ENCODE measurements at places on chromosomes 13 and 19.

DNA sequence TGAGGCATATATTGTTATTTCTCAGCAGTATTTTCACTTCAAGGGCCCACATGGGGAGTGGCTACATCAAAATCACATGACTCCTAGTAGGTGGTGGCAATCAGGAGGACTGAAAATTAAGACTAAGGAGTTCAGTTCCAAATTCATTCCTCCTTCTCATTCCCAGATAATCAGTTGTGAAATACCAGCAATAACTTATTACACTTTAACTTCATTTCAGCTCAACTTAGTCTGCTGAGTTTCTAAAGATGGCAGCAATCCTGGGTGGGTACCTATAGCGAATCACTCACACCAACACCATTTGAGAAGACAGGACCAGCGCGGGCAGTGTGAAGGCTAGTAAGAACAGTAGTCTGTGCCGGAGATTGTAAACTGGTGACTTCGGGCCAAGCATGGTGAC, 63.9 kb upstream of the SLC10A2 start:
- no peak for DNase-seq

GRCh38 chr19:30374865-30375552, 2.8 kb downstream of the ZNF536 start:
- DNase-seq, result no peak

GRCh38 chr19:34428549-34429285, 536 bp downstream of the UBA2 start:
- no peak for DNase-seq

GRCh38 chr13:113854238-113855011, 9.5 kb downstream of the GAS6 start:
- DNase-seq, result no peak

GRCh38 chr13:60000081-60000480, 163.6 kb downstream of the DIAPH3 start:
- no peak for DNase-seq

DNA sequence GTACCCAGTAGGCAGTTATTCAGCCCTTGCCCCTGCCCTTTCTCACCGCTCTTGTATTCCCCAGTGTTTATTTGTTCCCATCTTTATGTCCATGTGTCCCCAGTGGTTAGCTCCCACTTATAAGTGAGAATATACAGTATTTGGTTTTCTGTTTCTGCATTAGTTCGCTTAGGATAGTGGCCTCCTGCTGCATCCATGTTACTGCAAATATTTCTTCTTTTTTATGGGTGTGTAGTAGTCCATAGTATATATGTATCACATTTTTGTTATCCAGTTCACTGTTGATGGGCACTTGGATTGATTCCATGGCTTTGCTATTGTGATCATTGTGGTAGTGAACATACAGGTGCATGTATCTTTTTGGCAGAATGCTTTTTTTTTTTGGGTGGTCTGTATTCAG, 32.7 kb downstream of the URI1 start:
- no peak for DNase-seq

DNA sequence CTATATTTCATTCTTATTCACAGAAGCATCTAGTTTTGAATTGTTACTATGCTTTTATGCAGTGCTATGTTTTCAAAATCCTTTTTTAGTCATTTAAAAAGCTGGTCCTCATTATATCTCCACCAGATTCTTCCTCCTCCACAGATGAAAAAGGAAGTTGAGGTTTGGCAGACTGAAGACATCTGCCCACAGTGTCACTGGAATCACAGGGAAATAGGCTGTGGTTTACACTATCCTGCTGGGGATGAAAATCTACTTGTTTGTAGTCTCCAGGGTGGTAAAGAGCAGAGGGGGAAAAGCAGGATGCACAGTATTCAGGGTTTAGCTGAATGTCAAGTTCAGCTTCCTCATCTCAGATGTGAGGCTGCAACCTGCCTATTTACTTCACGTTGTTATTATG, 351.2 kb downstream of the DNAJC15 start:
- no peak for DNase-seq

DNA sequence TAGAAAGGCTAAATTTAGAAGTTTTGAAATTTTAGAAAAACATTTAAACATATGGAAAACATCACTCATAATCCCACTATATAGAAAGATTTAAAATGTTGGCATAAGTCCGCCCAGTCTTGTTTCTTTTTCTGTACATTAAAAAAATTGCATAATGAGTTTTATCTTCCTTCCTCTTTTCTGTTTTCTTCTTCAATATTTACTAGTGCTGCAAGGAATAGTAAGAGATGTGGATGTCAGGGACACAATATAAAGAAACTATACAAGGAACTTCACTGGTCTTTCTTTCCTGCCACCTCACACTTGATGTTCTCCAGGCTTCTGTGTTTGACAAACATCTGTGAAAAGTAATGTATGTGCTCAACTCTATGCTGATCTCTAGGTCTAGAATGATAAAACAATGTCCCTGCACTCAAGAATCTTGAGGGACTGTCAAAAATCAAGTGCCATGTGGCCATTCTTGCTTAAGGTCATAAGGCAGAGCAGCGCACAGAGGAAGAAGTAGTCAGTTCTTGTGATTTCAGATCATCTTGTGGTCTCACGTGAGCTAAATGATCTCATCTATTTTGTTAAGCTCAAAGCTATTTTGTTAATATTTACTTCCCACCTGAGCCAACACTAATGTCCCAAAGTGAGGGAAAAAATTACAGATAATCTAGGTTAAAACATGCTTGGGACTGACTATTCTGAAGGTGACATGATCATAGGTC, 186.9 kb upstream of the OBI1 start:
- DNase-seq, result no peak

DNA sequence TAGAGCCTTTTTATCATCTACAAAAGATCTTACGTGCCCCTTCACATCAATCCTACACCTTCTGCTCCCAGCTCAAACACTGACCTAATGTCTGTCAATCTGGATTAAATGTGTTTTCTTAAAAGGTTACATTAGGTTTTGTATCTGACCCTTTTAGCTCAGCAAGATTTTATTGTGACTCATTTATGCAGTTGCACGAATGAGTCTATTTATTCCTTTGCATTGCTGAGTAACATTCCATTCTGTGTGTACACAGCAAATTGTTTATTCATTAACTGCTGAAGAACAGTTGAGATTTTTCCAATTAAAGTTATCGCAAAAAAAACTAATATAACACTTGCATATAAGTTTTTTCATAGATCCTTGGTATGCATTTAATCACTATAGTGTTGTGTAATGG, 253.9 kb upstream of the GPC6 start:
- DNase-seq, result no peak

GRCh38 chr13:91158017-91158395, 189.5 kb upstream of the MIR17HG start:
- DNase-seq, result no peak

DNA sequence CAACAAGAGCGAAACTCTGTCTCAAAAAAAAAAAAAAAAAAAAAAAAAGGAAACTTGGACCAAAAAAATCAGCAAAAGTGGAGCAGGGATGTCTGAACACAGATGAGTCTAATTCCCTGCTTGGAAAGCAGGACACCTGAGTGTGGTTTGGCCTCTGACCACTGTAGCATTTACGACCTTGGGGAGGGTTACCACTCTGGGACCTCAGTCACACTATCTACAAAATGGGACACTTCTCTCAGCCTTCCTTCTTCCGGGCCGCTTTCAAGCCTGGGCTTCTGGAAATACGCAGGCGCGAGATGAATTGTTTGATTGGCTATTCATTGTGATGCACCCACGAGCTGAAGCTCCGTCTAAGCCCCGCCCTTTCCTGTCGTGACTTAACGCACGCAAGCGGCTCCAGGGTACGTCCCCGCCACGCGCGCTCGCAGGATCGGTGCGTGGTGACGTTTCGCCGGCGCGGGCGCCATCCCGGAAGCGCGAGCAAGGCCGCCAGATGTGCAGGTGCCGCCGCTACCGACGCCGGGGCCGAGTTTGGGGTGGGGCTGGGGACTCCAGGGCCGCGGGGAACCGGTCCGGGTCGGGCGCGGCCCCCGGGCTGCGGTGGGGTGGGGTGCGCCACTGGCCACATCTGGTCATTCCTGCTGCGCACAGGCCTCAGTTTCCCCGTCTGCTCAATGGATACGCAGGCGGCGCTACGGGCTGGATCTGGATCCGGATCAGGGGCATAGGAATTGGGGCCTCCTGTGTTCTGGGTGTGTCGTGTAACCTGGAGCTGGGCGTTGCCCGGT, at the start of gene KXD1:
Gene KXD1 (plus strand): TSS at position 460 of the 791 bp plus-strand sequence. CDS start 4,187 bp downstream, outside the sequence.
- DNase-seq, result peak; percentile 95

- DNase-seq, result no peak
Observed at GRCh38 chr13:66171920-66172319, 1058.2 kb downstream of the PCDH9 start.

- no peak for DNase-seq
Observed at GRCh38 chr13:94210816-94211215, 268.7 kb downstream of the DCT start.

DNA sequence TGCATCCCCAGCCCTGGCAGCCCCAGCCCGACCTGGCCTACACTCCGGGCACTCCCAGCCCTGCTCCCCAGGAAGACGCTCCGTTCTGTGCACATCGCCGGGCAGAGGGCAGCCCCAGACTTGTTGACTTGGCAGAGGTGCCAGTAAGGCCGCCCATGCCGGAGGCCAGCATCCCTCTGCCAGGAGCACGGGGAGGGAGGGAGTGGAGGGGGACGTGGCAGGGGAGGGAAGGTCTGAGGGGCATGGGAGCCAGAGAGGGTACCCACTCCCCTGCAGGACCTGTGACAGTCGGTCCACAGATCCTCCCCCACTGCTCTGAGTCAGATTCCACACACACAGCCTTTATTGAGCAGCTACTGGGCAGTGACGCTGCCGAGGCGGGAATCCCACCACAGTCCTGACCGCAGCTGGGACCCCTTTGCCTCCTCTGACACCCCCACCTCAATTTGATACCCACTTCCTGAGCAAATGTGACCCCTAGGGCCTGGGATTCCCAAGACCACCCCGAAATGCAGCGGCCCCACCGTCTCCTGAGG, 1.9 kb upstream of the NKPD1 start:
- DNase-seq, result no peak

DNA sequence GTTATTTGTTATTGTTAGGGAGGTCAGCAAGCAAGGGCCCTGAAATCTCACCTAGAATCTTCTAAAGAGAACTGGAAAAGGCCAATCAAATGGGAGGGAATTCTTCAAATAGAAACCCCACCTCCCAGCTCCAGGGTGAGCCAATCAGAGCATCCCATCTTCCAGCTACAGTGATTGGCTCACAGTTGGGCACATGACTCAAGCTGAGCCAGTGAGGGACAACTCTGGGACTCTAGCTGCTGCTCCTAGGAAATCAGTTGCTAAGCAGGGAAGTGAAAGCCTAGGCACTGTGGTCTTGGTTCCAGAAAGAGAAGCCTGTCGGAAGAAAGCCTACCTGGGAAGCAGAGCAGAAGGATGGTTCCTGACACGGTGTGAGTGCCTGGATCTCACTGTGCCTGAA, 13.4 kb downstream of the TM6SF2 start:
- DNase-seq, result no peak

- no peak for DNase-seq
Observed at GRCh38 chr13:112670864-112671263, 19.0 kb upstream of the ATP11A start.

- no peak for DNase-seq
Observed at GRCh38 chr13:38440666-38441065, 91.0 kb downstream of the UFM1 start.

- no peak for DNase-seq
Observed at GRCh38 chr13:42878721-42879120, 97.3 kb downstream of the FAM216B start.

DNA sequence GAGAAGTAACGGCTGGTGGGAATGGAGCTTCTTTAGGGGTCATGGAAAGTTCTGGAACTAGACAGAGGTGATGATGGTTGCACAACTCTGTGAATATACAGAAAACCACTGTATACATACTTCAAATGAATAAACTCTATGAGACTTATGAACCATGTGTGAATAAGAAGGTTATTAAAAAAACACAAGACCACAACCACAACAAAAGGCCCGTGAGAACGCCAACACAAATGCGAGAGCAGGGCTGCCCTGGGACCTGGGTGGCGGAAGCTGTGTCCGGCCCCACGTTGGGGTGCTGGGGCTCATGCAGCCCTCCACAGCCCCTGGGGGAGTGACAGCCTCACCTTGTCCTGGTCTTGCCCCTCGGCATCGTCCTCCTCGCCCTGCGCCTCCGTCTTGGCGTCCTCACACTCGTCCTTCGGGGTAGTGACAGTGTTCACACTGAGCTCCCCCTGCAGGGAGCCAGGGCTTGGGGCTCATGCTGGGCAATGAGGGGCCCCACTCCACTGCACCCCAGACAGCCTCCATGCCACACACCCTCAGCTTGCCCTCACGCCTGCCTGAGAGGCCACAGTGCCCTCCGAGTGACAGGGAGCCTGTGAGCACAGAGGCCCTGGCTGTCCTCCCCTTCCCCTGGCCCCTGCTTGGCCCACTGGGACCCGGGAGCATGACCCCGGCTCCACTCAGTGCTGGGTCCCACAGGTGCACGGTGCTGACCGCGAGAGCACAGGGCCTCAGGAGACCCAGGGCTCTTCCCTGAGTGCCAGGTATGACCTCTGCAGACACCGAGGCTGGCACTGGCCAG, 16.0 kb downstream of the IZUMO4 start:
- no peak for DNase-seq

DNA sequence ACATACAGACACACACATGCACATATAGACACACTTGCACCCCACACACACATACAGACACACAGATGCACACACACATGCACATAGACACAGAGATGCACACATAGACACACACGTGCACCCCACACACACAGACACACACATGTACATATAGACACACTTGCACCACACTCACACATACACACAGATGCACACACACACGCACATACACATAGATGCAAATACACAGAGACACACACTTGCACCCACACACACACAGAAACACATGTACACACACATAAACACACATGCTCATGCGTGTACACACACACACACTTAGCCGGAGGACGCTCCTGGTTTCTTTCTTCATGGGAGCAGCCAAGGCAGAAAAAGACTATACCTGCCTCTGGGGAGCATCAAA, 10.0 kb downstream of the COL4A2 start:
- DNase-seq, result no peak

DNA sequence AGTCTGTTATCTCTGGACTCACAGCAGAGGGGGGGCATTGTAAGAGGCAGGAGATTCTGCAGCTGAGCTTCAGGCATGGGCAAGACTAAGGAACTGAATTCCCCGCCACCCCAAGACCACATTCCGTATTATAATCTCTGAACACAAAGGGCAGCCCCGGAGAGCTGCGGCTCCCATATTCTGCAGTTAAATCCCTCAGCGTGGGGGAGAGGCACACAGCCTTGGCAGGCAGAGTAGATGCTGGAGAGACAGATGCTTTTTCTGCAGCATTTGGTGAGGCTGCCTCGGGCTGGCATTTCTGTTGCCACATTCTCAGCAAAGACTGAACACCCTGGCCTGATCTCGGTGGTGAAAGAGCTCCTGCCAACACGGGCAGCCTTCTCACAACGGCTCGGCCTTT, 12.9 kb downstream of the CHAF1A start:
- DNase-seq, result no peak

- no peak for DNase-seq
Observed at GRCh38 chr19:8132858-8133458, 16.4 kb downstream of the FBN3 start.

GRCh38 chr19:45234089-45234869, 10.9 kb downstream of the EXOC3L2 start:
- DNase-seq, result no peak

GRCh38 chr19:3370728-3371591, 4.6 kb downstream of the NFIC start:
- DNase-seq, result no peak

- DNase-seq, result no peak
Observed at GRCh38 chr13:109707742-109708617, 78.4 kb downstream of the IRS2 start.

- no peak for DNase-seq
Observed at GRCh38 chr13:45492538-45492937, 27.8 kb downstream of the COG3 start.

- DNase-seq, result no peak
Observed at GRCh38 chr13:98345107-98345935, 168.3 kb upstream of the RNF113B start.

- DNase-seq, result no peak
Observed at GRCh38 chr19:33399745-33400681, 26.5 kb downstream of the CEBPG start.
